ENCODE measurements at places on chromosomes 3 and 15. TPM values are rescaled to one million over a fixed set of nuclear protein-coding genes. Genes with fewer than 3 reads are reported as not detected.

CLEC3B gene
- total RNA-seq = 68.0 TPM

TUSC7 gene
- not detected for total RNA-seq

DNA sequence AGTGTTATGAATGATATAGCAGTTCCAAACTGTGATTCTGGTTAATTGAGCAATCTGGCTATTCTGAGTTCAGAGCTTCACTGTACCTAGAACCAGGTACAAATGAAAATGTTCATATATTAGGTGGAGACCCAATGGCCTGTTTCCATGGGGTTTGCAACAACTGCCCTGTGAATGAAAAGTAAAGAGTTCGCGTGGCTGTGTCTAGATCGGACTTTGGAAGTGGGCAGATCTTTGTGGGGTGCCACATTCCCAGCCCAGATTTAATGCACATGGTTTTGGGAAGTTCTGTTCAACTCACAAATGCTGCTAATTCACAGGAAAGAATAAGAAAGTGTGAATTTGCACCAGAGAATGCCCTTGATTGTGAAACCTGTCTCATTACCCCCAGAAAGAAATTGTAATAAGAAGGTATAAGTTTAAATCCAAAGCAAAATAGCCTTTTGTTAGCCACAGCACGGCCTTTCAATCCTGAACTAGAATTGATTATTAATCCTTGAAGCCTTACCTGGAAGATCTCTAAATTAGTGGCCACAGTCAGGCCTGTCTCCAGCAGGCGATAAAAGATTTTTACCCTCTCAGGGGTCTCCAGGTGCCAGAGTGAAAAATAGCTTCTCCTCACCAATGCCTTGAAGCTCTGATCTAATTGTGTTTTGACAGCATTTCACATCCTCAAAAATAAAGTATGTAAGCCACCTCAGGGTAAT is 22.6 kb downstream of the WHAMM start:
- DNase-seq = no peak

DNA sequence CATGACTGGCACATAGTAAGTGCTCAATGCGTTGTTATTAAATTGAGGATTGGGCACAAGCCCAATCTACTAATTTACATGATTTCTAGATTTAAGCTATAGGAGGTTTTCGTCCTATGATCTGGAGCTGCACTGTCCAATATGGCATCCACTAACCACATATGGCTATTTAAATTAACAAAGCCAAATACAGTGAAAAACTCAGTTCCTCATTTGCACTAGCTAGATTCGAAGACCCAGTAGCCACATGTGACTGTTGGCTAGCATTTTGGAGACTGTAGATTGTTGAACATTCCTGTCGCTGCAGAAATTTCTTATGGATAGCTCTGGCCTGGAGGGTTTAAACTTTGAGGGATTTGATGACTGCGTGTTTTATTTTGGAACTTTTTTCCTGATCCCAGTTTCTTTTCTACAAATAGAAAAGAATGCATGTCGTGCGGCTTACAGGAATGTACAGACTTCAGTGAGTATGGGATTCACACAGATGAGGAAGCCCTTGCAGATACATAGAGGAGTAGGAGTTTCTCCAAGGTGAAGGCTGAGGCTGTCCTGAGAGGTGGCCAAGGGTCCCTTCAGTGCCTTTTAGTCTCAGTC is 82.8 kb downstream of the SLCO3A1 start:
- DNase-seq = no peak

GRCh38 chr3:155131104-155131503 is 51.0 kb downstream of the MME start:
- no peak for DNase-seq

GRCh38 chr15:99999282-100000070 is 266.2 kb upstream of the LYSMD4 start:
- no peak for DNase-seq

GRCh38 chr3:56137415-56137814 is 330.9 kb downstream of the ERC2 start:
- DNase-seq = no peak
